ENCODE measurements at places on chromosomes 1 and 21.

DNA sequence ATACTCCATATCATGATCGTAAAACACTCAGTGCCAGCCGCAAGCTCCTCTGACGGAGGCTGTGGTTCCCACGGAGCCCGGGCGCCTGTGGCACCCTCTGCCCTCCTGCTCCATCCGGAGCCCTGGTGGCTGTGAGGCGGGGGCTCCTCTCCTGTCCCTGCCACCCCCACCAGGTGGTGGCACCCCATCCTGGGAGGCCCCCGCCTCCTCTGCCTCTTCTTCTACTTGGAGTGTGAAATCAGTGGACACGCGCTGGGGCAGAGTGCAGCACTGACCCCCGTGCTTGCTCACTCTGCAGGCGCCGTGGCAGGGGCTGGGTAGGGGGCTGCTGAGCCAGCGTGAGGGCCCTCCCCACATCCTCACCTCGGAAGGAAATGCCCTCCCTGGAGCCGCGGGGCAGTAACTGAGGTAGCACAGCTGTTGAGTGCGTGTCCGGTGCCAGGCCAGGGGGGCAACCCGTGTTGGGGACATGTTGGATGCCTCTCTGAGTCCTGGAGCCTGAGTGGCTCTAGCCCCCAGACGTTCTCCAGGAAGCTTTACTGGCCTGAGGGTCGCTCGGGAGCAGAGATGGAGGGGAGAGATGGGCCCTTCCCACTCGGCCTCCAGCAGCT, 58.7 kb upstream of the ABCG1 start:
- DNase-seq: no peak

DNA sequence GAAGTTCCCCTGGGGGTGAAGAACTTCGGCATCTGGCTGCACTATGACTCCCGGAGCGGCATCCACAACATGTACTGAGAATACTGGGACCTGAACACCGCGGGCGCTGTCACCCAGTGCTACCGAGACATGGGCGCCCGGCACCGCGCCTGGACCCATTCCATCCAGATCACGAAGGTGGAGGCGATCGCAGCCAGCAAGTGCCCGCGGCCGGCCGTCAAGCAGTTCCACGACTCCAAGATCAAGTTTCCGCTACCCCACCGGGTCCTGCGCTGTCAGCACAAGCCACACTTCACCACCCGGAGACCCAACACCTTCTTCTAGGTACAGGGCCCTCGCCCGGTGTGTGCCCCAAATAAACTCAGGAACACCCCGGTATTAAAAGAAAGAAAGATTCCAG, 22.0 kb upstream of the SLC9A1 start:
- no peak for DNase-seq

- no peak for DNase-seq
These were observed 442.6 kb downstream of the DSCAM start for GRCh38 chr21:40404396-40404800.

DNA sequence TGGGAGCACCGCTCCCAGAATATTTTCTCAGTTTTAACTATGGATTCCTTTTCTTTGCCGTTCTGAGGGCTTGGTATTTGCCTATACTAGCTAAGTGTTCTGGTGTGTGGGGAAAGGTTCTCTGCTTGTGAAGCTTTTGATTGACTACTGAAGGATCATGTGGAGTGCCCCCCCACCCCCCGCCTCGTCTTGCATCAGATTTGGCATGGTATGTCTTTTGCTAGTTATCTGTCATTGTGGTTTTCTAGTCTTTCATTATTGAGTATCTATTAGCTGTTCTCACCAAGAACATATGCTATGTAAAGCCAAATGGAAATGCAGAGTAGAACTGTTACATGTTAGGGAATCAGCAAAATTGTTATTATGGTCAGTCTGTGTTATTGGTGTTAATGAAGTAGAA, 58.3 kb downstream of the MACF1 start:
- DNase-seq: no peak

DNA sequence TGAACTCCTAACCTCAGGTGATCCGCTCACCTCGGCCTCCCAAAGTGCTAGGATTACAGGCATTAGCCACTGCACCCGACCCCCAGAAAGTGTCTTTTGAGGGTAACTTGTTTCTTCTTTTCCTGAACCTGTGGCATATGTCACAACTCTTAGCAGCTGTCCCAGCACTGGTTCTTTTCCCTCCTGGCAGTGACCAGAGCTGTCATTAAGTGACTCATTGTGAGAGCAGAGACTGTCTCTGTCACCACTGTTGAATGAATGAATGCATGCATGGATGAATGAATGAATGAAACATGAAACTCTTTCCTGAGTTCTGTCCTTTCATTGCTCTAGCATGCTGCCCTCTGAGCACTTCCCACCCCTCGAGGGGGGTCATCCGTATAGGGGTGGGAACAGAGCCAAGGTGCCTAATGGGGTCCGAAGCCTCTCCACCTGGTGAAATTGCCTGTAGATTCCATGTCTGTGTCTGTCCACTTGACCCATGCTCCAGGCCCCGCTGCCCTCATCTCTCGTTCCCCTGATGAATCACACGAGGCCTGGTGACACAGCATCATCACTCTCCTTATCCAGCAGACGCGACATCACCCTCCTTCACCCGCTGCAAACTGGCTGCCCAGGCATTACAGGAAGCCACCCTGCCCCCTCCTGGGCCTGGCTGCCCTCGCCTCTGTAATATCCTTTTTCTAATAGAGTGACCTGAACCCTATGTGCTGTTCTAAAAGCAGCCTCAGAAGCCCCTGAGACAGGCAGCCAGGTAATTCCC, 75.0 kb downstream of the IGSF21 start:
- DNase-seq: no peak

- no peak for DNase-seq
These were observed 369.4 kb upstream of the B3GALT2 start for GRCh38 chr1:193555662-193556441.

GRCh38 chr21:42427809-42428419, 24.2 kb downstream of the UBASH3A start:
- no peak for DNase-seq

- DNase-seq: no peak
These were observed 78.6 kb upstream of the SLC44A3 start for GRCh38 chr1:94741510-94741909.

DNA sequence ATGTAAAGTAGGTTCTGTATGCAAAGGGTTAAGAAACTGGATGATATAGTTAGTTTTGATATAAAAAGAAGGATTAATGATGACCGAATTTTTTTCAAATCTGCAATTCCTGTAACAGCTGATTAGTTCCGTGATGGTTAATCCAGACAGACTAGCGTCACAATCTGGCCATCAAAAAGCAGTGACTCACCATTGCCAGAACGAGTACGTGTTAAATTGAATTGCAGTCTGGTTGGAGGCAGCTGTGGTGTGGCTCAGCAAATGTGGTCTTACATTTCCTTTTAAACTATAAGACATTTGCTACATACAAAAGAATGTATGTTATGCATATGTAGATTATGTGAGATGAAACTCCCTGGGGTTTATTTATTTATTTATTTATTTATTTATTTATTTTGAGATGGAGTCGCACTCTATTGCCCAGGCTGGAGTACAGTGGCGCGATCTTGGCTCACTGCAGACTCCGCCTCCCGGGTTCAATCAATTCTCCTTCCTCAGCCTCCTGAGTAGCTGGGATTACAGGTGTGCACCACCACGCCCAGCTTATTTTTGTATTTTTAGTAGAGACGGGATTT, 139.8 kb downstream of the RYR2 start:
- no peak for DNase-seq

DNA sequence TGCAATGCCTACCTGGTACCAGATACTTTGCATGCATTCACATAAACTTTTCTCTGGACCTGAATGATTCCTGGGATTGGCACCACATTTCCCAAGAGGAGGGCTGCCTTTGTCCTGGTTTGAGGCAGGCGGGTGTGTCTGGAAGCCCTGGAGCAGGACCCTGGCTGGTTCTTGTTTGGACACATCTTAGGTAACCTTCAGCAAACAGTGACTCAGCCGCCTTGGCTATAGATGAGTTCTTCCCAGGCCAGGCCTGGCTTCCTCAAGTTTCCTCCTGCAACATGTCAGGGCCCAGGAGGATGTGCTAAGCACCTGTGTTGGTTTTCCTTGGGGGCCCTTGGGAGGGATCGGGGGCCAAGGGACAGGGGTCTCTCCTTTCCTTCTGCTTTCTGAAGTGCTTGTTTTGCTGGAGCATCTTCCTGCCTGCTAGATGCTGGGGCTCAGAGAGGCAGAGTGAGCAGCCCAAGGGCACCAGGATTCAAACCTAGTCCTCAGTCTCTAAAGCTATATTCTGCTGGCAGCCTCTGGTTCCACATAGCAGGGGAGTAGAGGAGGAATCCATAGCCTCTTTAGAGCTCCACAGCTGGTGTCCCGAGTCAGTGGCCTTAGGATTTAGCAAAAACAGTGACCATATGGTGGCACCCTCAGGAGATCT, 38.2 kb downstream of the PAX7 start:
- no peak for DNase-seq

DNA sequence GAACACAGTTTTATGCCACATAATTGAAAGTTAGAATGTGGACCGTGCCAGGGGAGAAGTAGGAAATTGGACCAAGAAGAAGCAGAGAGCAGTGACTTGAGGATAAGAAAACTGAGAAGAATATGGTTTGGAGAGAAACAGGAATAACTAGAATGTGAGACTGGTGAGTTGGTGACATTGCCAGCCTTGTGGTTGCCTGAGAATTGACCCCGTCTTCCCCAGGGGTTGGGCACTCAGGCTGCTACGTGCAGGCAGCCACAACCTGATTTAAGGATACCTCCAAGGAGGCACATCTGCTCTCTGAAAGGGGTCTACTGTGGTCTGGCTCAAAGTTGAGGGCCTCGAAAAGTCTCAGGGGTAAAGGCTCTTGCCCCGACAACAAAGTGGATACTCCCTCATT, 112.1 kb upstream of the ARTN start:
- no peak for DNase-seq

DNA sequence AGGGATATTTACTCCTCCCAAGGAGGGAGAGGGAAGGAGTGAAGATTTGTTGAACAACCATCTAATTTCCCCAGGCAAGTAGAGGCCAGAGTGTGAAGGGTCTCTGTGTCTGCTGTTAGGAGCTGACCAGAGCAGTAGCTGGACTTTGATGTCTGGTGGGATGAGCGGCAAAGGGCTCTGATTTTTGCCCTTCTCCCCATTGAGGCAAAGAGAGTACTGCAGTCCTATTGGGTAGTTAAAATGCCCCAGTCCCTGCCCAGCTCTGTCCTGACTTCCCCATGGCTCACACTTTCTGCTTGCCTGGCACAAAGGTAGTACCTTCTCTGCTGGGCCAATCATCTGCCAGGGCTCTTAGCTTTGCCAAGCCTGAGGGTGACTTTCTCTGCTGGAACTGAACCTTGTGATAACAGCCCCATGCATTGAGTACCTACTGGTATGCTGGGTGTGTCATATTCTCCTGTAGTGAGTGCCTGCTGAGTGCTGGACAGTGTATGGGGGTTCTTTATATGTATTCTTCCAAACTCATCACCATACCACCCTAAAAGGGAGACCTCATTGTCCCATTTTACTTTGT, 64.0 kb upstream of the SELENON start:
- no peak for DNase-seq

DNA sequence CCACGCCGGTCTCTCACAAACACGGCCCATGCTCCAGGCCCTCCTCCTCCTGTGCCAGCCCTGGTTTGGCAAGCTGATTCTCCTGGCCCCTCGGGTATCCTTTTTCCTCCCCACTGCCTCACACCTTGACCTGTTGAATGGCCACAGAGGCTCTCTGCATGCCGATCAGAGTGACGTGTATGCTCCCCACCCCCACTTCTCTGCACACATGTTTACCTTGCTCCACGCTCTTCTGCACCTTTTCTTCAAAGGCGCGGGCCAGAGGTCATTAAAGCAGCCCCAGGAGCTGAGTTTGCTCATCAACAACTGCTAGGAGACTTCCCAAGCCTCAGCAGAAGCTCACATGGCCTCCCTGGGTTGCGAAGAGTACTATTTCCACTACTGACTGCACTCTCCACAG, 139.3 kb upstream of the EDN2 start:
- DNase-seq: no peak

- no peak for DNase-seq
These were observed 947 bp upstream of the RIT1 start for GRCh38 chr1:155912056-155912536.

- DNase-seq: no peak
These were observed 24.9 kb downstream of the TMED5 start for GRCh38 chr1:93155335-93155734.

DNA sequence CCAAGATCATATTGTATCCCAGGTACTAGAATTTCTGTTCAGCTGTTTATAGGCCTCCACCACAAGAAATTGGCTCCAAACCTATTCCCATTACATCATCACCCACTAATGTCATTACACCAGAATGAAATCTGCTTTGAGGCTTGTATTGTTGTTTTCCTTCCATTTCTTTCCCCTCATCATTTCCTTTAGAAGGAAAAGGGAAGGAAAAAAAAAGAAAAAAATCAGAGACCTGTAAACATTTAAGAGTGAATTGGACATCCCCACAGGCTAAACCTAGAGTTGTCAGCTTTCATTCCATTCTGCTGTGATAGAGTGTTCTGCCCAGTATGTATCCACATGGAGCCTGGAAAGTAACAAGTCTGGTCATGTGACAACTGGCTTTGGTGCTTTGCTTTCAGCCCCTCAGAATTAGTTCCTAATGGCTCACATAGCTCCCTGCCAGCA, 44.6 kb downstream of the NFYC start:
- no peak for DNase-seq

DNA sequence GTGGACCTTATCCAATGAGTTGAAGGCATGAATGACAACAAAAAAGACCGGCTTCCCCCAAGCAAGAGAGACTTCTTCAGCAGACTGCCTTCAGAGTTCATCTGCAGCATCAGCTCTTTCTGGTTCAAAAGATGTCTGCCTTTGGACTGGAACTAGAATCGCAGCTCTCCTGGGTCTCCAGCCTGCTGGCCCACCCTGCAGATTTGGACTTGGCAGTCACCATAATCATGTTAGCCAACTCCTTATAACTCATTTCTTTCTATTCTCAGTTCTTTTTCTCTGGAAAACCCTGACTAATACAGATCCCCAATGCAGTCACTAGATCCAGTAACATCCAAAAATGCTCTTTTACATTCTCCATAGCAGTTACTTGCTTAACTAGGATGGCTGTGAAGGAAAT, 89.2 kb upstream of the MARK1 start:
- DNase-seq: no peak

DNA sequence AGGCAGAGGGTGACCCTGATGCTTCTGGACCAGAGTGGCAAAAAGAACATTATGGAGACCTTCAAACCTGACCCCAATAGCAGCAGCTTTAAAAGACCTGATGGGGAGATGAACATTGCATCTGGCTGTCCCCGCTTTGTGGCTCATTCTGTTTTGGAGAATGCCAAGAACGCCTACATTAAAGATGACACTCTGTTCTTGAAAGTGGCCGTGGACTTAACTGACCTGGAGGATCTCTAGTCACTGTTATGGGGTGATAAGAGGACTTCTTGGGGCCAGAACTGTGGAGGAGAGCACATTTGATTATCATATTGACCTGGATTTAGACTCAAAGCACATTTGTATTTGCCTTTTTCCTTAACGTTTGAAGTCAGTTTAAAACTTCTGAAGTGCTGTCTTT, 45.8 kb downstream of the TRAF5 start:
- DNase-seq: no peak
